ENCODE measurements at places on chromosomes 12 and 14. TPM values are rescaled to one million over a fixed set of nuclear protein-coding genes. Genes with fewer than 3 reads are reported as not detected.

DNA sequence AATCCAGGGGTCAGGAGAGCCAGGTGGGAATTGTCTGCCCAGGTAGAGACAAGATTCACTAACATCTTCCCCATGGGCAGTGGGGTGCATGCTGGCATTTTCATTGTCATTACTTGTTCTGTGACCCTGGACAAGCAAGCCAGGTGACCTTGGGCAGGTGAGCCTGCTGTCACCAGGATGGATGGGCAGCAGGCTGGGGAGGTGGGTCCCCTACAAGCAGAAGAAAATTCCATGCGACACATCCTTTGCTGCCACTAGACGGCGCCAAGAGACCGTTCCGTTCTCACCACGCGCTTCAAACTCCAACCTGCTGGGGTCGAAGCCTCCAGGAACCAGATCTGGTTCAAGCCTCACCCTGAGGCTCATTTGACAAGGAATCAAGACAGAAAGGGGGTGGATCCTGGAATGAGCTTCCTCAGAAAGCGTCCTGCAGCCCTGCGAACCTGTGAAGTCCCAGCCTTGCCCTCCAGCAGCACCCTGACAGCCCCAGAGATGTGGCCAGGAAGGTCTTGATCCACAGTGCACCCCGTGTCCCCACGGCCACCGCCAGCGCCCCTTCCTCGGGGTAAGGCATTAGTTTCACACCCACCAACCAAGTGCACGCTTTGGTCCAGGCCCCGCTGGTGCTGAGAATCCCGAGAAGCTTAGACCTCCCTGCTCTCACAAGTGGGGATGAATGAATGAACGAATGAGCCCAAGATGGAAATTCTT is 3.2 kb upstream of the DYNC1H1 start:
- H3K4me3 ChIP-seq: no peak overlapping the region
- H3K27me3 ChIP-seq: no peaks in the 10 kb centered on the region
- no peak overlapping the region for H3K27ac ChIP-seq
- peaks cover 20% of the 10 kb centered on the region for H3K4me1 ChIP-seq
- DNase-seq: peak; percentile 63
- H3K36me3 ChIP-seq: no peaks in the 10 kb centered on the region

DNA sequence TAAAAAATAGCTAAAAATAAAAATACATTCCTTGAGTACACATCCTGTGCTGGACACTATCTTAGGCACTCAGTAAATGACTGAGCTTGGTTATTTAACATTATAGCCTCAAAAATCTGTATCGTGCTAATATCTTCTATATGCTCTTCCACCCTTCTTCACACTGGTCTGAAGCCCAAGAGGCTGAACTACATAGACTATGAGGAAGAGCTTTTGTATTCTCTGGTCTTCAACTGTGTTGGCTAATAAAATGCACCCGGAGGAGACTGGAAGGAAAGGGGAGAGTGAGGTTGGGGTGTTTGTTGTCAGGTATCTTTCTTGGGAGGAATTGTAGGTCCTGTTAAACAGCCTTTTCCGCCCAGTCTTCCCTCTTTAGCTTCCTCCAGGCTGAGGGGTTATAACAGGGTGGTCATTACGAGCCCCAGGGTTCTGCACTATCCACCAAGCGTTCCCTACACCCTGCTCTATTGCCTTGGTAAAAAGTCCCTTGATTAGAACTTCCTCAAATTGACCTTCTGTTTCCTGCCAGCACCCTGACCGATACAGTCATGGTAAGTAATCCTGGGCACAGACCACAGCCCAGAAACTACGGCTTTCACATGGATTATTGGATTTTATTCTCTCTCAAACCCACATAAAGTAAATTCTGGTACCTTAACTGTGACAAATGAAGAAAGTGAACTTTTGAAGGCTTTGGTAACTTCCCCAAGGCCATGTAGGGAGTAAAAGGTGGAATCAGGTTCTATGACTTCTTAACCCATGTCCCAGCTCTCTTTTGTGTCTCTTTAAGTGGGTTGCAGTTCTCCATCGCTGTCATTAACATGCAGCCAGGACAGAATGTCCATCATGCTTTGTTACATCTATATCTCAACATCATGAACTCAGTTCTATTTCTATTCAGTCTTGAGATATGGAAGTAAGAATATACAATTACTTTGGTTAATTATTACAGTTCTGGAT is 71.3 kb downstream of the PTHLH start:
- no peak for DNase-seq
- H3K27ac ChIP-seq: no peak overlapping the region
- no peaks in the 10 kb centered on the region for H3K4me1 ChIP-seq
- no peak overlapping the region for H3K4me3 ChIP-seq
- no peaks in the 10 kb centered on the region for H3K27me3 ChIP-seq
- H3K36me3 ChIP-seq: no peaks in the 10 kb centered on the region

The KCNA5 gene
- total RNA-seq: not detected

DNA sequence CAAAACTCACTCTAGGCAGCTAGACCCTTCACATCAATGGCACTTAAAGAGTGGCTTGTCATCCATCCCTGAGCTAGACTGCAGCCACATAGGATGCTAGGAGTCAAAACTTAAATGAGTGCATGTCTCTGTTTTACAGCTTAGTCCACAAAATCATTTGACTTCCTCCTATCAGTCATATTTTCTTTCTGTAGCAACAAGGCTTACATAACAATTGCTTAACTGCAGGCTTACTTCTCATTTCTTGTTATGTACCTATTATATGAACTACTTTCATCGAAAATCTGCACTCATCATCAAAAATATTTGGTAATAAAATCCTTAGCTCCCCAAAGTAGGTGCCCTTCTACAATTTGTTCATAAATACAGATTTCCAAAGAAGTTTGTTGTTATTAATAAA is 30.1 kb downstream of the CLEC1A start:
- H3K27me3 ChIP-seq: peaks cover 84% of the 10 kb centered on the region
- H3K4me3 ChIP-seq: no peak overlapping the region
- H3K36me3 ChIP-seq: no peaks in the 10 kb centered on the region
- no peak overlapping the region for H3K27ac ChIP-seq

- H3K27ac ChIP-seq: no peak overlapping the region
- H3K4me3 ChIP-seq: no peak overlapping the region
- 0 out of 2 replicates have a peak, but pooled peaks cover 6% of the 10 kb centered on the region for H3K36me3 ChIP-seq
- H3K27me3 ChIP-seq: no peaks in the 10 kb centered on the region
- DNase-seq: no peak
These were observed 77.7 kb downstream of the MAP3K9 start for GRCh38 chr14:70731447-70732239.

DNA sequence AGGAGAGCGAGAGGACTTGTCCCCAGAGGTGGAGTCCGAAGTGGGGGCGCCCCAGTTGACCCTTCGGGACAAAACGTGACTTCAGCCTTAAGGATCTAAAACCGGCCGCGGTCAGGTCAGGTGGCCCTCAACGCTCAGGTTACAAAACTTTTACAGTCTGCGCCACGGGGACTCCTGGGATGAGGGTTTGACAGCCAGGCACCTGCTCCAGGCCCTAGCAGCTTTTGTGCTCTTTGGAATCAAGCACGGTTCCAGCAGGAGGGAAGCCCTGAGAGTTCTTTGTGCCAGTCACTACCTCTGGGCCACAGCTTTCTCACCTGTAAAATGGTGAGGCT is 337 bp downstream of the ZC2HC1C start:
- peaks cover 11% of the 10 kb centered on the region for H3K4me1 ChIP-seq
- peak overlapping the region; percentile 0 for H3K27ac ChIP-seq
- no peak for DNase-seq
- H3K27me3 ChIP-seq: no peaks in the 10 kb centered on the region

GRCh38 chr12:103642240-103642864 is 55.3 kb downstream of the STAB2 start:
- no peaks in the 10 kb centered on the region for H3K36me3 ChIP-seq
- no peak overlapping the region for H3K4me3 ChIP-seq
- DNase-seq: no peak
- no peaks in the 10 kb centered on the region for H3K27me3 ChIP-seq
- H3K27ac ChIP-seq: no peak overlapping the region
- no peaks in the 10 kb centered on the region for H3K4me1 ChIP-seq

DNA sequence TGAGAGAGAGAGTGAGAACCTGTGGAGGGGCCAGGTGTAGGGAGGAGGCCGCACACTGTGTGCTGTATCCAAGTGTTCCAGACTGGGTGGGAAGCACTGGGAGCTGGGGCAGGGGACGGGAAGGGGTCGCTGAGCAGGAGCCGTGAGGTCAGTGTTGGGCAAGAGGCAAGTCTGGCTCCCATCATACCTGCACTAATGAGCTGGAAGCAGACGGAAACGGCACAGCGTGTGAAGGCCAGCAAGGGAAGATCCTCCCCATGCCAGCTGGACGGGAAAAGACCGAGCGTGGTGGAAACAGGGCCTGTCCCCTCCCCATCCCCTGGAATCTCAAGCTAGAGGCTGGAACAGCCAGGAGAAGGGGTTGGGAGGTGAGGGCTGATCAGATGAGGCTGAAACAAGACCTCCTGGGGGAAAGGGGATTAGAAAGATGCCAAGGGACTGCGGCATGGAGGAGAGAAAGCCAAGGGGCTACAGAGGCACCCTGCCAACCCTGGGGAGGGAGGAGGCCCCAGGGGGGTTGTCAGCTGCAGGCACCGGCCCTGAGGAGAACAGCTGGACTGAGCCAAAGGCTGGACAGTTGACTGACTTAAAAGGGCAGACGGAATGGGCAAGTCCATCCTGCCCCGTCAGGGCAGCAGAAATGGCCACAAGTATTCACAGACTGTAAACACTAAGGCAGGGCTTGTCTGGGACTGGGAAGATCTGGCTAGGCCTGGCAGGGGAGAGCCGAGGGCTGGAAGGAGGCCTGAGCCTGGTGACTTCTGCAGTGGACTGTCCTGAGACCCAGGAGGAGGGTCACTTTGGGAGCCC is 19.0 kb upstream of the LTBP2 start:
- no peaks in the 10 kb centered on the region for H3K36me3 ChIP-seq
- no peak overlapping the region for H3K27ac ChIP-seq
- H3K4me1 ChIP-seq: no peaks in the 10 kb centered on the region

DNA sequence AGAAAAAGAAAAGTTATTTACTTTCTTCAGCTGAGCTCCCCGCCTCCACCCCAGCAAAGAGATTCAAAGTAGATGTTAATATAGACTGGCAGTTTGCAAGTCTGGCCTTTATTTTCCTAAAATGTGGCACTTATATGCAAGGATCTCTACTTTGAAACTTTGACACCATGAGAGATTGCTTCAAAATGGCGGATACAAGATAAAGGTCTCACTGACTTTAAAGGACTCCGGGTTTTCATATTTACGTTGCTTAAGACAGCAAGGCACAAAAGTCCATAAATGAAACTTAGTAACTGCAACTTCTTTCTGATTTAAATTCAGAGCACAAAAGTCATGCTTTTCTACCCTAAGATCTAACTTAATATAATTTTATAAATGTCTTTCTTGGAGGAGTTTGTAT is 3.5 kb downstream of the OTX2 start:
- no peak overlapping the region for H3K27ac ChIP-seq
- no peaks in the 10 kb centered on the region for H3K4me1 ChIP-seq
- no peak for DNase-seq
- H3K27me3 ChIP-seq: peaks cover 54% of the 10 kb centered on the region

The GPATCH2L gene
- 49.2 TPM for total RNA-seq

GRCh38 chr14:92735344-92735743 is 13.1 kb downstream of the LGMN start:
- DNase-seq: no peak
- no peak overlapping the region for H3K27ac ChIP-seq
- no peaks in the 10 kb centered on the region for H3K27me3 ChIP-seq
- H3K4me3 ChIP-seq: no peak overlapping the region

- no peak for DNase-seq
- no peak overlapping the region for H3K4me3 ChIP-seq
- no peaks in the 10 kb centered on the region for H3K36me3 ChIP-seq
- H3K27me3 ChIP-seq: peaks cover 4% of the 10 kb centered on the region
These were observed 251.8 kb upstream of the CCDC196 start for GRCh38 chr14:66234411-66234810.

DNA sequence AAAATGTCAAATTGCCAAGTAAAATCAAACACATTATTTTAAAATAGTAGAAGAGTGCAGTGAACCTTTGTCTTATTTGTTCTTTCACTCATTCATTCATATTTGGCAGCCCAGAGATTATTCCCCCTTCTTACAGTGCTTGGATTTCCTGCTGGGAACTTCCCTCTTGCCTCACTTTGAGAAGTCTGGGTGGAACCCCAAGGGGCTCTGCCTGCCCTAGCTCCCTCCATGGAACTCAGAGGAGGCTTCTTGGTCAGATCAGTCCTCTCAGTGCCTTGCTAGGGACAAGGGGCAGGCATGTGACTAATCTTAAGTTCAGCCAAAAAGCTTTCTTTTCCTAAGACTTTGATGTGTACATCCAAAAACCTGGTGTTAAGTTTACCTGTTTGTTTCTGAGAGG is 84.7 kb upstream of the OVCH1 start:
- H3K27me3 ChIP-seq: no peaks in the 10 kb centered on the region
- H3K36me3 ChIP-seq: no peaks in the 10 kb centered on the region
- no peak for DNase-seq
- no peak overlapping the region for H3K27ac ChIP-seq
- H3K4me3 ChIP-seq: no peak overlapping the region
- H3K4me1 ChIP-seq: no peaks in the 10 kb centered on the region

DNA sequence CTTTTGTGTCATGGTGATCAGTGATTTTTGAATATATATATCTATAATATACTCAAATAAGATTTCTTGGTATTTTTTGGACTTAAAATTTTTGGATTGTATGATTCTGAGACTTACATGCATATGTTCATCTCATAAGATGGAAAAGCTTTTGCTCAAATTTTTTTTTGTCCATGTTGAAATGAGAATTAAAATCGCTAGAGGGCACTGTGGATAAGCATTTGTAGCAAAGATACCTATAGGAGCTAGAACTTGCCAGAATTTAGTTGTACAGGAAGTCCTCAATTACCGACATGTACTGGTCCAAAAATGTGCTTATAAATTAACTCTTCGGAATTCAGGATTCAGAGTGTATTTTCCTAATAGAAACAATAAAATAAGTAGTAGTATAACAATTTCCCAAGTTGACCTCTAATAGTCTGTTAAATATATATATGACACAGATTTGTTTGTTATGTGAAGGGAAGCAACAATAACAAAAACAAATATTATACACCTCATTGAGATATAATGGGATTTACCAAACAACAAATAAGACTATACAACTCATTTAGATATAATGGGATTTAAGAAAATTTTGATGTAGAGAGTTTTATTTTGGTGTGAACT is 179.6 kb downstream of the TMEM117 start:
- H3K27ac ChIP-seq: no peak overlapping the region
- DNase-seq: peak; percentile 34
- H3K4me3 ChIP-seq: no peak overlapping the region
- no peaks in the 10 kb centered on the region for H3K4me1 ChIP-seq
- H3K27me3 ChIP-seq: no peaks in the 10 kb centered on the region

DNA sequence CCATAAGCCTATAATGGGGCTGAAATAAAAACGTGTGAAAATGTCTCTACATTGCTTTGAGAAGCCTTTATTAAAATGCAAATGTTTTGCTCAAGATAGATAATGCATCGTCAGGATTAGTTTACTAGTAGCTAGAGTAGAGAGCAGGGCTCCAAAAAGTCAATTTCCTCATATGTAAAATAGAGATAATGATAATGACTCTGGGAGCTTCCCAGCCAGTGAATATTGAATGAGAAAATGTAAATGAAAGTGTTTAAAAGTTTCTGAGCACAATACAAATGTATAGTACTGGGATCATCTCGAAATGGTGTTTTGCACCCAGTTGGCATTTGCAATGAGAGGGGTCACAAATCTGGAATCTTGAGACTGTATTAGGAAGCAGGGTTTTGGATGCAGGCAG is 135.3 kb downstream of the OTOGL start:
- no peaks in the 10 kb centered on the region for H3K27me3 ChIP-seq
- no peak overlapping the region for H3K27ac ChIP-seq
- no peaks in the 10 kb centered on the region for H3K4me1 ChIP-seq
- no peaks in the 10 kb centered on the region for H3K36me3 ChIP-seq
- no peak overlapping the region for H3K4me3 ChIP-seq

GRCh38 chr12:131487388-131488124 is 223.3 kb upstream of the SFSWAP start:
- H3K4me1 ChIP-seq: no peaks in the 10 kb centered on the region
- DNase-seq: no peak
- H3K4me3 ChIP-seq: no peak overlapping the region
- H3K36me3 ChIP-seq: no peaks in the 10 kb centered on the region
- no peaks in the 10 kb centered on the region for H3K27me3 ChIP-seq

All from HCT116 (cell line).